LHCN-M2 (cell line): ENCODE measurements at places on chromosomes 12 and 14.
A peak's percentile ranks its signal among the peaks of the same experiment; 100 is the strongest.

GRCh38 chr12:9064815-9065606 lies 50.7 kb downstream of the A2M start:
- peak; percentile 27 for DNase-seq

DNA sequence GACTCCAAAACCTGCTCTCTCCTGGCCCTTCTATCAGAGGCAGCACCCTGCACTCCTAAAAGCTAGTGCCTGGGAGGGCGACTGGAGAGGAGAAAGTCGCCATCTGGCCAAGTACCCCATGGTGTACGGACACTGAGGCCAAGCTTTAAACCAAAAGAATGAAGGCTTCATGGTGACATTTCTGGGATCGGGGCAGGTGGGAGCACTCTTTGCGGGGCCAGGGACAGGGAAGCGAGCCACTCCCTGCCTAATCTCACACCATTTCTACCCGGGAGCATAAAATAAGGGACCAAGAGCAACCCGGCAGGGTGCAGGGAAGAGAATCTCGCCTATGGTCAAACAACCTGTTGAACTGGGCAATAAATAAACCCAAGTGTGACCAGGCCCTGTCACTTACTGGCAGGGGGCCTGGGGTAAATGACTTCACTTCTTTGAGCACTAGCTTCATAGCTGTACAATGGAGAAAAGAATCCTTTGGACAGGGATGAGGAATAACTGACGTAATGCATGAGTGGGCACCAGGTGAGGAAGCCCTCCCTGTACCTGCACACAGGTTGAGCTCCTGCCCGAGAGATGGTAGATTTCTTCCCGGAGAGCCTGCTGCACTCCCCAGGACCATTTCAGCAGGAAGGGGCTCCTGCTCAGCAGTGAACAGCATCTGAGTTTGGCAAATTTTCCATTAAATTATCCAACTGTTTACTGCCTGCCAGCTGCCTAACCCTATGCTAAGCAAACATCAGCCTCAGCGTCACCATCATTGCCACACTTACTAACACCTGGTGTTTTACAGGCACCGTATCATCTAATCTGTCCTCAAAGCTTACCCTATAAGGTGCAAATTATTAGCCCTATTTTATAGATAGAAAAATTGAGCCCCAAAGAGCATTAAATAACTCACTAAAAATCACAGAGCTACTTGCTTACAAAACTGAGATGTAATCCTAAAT lies 2.0 kb downstream of the SERPINA1 start:
- DNase-seq: no peak

GRCh38 chr12:33560653-33561208 lies 121.1 kb upstream of the SYT10 start:
- DNase-seq: no peak

- peak; percentile 73 for DNase-seq
These were observed 97.8 kb downstream of the SLC6A15 start for GRCh38 chr12:84814664-84815245.

GRCh38 chr14:55546212-55546874 lies 33.7 kb upstream of the KTN1 start:
- no peak for DNase-seq

- no peak for DNase-seq
These were observed 4.1 kb upstream of the STAB2 start for GRCh38 chr12:103583008-103583407.

GRCh38 chr14:60981633-60982455 lies 799 bp downstream of the SLC38A6 start:
- peak; percentile 85 for DNase-seq

- peak; percentile 45 for DNase-seq
These were observed 8.5 kb upstream of the SOCS2 start for GRCh38 chr12:93563807-93564538.

GRCh38 chr14:64934338-64934929 lies 8.1 kb downstream of the GPX2 start:
- DNase-seq: peak; percentile 88

DNA sequence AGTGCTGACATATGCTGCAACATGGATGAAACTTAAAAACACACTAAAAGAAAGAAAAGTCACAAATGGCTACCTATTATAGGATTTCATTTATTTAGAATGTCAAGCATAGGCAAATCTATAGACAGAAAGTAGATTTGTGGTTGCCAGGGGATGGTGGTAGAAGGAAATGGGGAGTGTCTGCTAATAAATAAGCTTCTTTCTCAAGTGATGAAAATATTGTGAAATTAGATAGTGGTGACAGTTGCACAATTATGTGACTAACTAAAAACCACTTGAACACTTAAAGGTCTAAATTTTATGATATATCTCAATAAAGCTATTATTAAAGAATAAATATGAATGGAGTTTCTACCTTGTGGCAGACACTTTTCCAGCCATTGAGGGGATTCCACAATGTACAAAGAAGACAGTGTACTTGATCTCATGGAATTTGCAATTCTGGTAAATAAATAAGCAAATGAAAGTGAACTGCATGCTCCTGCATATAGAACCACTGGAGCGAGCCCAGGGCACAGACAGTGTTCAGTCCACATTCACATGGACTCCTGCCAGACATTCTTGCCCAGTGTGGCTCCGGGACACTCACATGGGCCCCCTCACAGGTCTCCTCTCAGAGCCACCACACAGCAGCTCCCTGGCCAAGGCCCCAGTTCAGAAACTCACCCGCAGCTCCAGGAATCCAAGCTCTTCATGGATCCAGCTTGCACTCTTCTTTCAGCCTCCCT lies 107.1 kb upstream of the ARID2 start:
- no peak for DNase-seq

- DNase-seq: no peak
These were observed 5.3 kb downstream of the MYH7 start for GRCh38 chr14:23430016-23430722.

DNA sequence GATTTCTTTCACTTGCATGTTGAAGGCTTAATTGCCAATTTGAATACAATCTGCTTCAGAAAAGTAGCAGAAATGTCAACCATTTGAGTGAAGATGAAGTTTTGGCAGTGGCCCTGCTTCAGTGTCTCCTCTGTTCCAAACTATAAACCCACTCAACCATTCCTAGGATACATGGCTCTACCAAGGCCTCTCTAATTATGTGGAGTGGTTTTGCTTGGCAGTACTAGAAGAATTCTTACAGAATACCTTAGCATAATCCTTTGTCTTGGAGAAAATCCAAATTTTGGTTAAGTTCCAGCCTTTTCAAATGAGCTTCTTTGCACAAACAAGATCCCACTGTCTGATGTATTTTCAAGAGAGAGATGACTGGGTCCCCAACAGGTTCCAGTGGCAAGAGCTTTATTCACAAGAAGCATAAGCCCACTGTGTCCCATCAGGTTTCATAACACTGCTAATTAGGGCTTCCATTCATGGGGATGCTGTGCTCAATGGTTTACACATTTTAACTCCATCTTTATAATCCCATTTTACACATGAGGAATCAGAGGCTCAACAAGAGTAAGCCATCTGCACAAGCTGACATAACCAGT lies 234.5 kb downstream of the IPO8 start:
- DNase-seq: no peak

DNA sequence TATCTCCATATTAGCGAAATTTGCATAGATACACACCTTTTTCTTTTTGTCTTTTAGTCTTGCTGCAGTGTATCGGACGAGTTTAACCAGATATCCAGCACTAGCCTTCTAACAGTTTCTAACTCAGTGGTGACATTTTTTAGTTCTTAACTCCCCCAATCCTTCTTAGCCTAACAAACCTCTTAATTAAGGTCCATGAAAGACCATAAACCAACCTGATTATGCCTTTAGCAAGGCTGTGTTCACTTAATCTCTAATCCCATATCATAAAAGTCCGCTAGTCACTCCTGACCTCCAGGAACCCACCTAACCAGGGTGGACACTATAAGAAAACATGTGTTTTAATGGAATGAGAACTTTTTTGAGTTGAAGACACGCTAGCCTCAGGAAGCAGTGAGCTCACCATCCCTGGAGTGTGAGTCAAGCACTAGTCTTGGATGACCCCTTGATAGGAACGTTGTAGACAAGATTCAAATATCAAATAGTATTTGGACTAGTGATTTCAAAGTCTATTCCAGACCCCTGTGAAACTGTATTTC lies 9.5 kb downstream of the CDKN1B start:
- peak; percentile 90 for DNase-seq
